HFFc6 (cell line): ENCODE measurements at places on chromosomes 11 and 22. TPM values are rescaled to one million over a fixed set of nuclear protein-coding genes. Genes with fewer than 3 reads are reported as not detected.

GRCh38 chr11:33773404-33773986 is 825 bp downstream of the FBXO3 start:
- peak; percentile 22 for DNase-seq
- H3K4me1 ChIP-seq: peaks cover 47% of the 10 kb centered on the region
- no peaks in the 10 kb centered on the region for H3K36me3 ChIP-seq
- H3K27me3 ChIP-seq: no peaks in the 10 kb centered on the region; the same call in 1 of the 2 replicates
- peak overlapping the region; percentile 97 for H3K4me3 ChIP-seq
- H3K27ac ChIP-seq: peak overlapping the region; percentile 81

Gene PTPRJ
- 14.7 to 20.0 TPM (median 16.0 TPM) in 3 replicates for total RNA-seq

Gene RAB1B
- total RNA-seq: 242 to 272 TPM (median 262 TPM) in 3 replicates

- H3K27me3 ChIP-seq: peaks cover 8% of the 10 kb centered on the region
- no peaks in the 10 kb centered on the region for H3K36me3 ChIP-seq
- no peak within 1 kb of the TSS for H3K27ac ChIP-seq
- H3K4me1 ChIP-seq: no peaks in the 10 kb centered on the region
- H3K4me3 ChIP-seq: no peak within 1 kb of the TSS
Observed at GRCh38 chr11:8168485-8169257, at the start of gene RIC3. Gene RIC3 (minus strand): TSS chr11:8169025. CDS start chr11:8168989, 36 bp downstream.

Gene PRR33
- total RNA-seq: not detected in 3 replicates

- H3K4me3 ChIP-seq: no peak overlapping the region
- H3K36me3 ChIP-seq: peaks cover 4% of the 10 kb centered on the region; the same call in 1 of the 2 replicates
- no peaks in the 10 kb centered on the region for H3K27me3 ChIP-seq
- no peak for DNase-seq
- no peak overlapping the region for H3K27ac ChIP-seq
Observed at GRCh38 chr22:48803171-48803947, 1024.3 kb downstream of the BRD1 start.

Gene SEC14L3
- total RNA-seq: not detected in 3 replicates

Gene ZNF214
- total RNA-seq: 0.86 to 1.8 TPM (median 1.3 TPM) in 3 replicates

DNA sequence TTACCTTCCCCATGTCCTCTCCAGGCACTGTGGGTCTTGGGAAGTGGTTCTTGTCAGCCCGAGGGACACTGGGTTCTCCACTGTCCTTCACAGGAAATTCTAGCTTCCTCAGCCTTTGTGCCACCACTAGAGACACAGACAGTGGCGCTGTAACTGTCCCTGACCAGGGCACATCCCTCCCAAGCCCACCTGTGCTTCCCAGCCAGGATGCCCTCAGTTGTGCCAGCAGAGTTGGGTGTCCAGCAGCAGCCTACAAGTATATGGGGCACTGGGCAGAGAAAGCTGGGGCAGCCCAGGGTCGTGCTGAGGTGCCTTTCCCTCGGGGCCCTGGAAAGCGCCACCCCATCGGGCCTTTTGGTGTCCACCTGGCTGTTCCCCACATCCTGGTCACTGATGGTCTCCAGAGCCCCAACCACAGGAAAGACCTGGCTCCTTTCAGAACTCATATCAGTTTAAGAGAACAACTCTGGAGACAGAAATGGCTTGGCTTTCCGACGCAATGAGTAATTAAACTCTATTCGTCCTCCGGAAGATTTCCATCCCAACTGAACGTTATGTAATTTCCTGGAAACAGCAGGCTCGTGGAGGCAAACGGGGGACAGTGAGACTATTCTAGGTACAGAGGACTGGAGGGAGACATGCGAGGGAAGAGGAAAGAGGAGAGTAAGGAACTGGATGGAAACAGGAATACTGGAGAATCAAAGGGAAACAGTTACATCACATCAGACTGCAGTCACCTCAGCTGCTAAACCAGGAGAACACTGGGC is 28.6 kb downstream of the PPP2R1B start:
- no peak for DNase-seq
- H3K4me3 ChIP-seq: peak overlapping the region; percentile 49
- peaks cover 8% of the 10 kb centered on the region; the same call in 1 of the 2 replicates for H3K36me3 ChIP-seq
- H3K27me3 ChIP-seq: peaks cover 9% of the 10 kb centered on the region
- H3K27ac ChIP-seq: peak overlapping the region; percentile 100
- H3K4me1 ChIP-seq: peaks cover 65% of the 10 kb centered on the region

- peak overlapping the region; percentile 92 for H3K27ac ChIP-seq
- 0 out of 2 replicates have a peak, but pooled peaks cover 9% of the 10 kb centered on the region for H3K36me3 ChIP-seq
- peaks cover 1% of the 10 kb centered on the region; the same call in 1 of the 2 replicates for H3K27me3 ChIP-seq
Observed at GRCh38 chr11:35303596-35304385, 115.6 kb downstream of the SLC1A2 start.

- H3K27ac ChIP-seq: peak overlapping the region; percentile 18; the same call in 1 of the 2 replicates
- H3K27me3 ChIP-seq: peaks cover 3% of the 10 kb centered on the region; the same call in 1 of the 2 replicates
- H3K4me3 ChIP-seq: 0 out of 2 replicates have a peak overlapping the region, but pooled peaks have one; percentile 5
- H3K4me1 ChIP-seq: peaks cover 73% of the 10 kb centered on the region
Observed at GRCh38 chr11:120391292-120391691, 55.1 kb downstream of the ARHGEF12 start.

Gene DDTL
- total RNA-seq: 0.60 to 0.87 TPM (median 0.66 TPM) in 3 replicates

Gene B3GAT1
- total RNA-seq: not detected in 3 replicates

- H3K27ac ChIP-seq: no peak overlapping the region
- peaks cover 3% of the 10 kb centered on the region for H3K27me3 ChIP-seq
Observed at GRCh38 chr22:48644108-48644507, 1183.6 kb downstream of the BRD1 start.

DNA sequence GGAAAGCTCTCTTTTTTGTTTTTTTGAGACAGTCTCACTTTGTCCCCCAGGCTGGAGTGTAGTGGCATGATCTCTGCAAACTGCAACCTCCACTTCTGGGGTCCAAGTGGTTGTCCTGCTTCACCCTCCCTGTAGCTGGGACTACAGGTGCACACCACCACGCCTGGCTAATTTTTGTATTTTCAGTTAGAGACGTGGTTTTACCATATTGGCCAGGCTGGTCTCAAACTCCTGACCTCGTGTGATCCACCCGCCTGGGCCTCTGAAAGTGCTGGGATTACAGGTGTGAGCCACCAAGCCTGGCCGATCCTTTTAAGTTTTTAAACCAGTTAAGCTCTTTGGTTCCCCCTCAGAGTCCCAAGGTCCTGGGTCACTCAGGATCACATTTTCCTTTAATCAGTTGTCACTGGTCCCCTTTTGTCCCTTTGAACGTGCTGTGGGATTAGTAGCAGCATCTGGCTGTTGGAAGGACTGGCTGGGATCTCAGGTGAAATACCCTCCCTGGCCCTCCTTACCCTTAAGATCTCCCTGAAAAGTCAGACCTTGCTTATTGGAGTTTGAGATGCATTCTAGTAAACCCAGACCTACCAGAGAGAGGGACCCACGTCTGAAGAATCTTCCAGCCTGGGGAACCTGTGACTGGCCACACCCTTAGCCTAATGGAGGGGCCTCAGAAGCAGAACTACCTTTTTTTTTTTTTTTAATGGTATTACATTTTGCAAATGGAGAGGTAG is 8.1 kb downstream of the MALAT1 start:
- peak; percentile 92 for DNase-seq
- H3K4me3 ChIP-seq: no peak overlapping the region
- no peak overlapping the region for H3K27ac ChIP-seq

Gene BTBD18
- not detected in 3 replicates for total RNA-seq

Gene STK33
- total RNA-seq: 0.68 and 4.0 TPM in 2 replicates

DNA sequence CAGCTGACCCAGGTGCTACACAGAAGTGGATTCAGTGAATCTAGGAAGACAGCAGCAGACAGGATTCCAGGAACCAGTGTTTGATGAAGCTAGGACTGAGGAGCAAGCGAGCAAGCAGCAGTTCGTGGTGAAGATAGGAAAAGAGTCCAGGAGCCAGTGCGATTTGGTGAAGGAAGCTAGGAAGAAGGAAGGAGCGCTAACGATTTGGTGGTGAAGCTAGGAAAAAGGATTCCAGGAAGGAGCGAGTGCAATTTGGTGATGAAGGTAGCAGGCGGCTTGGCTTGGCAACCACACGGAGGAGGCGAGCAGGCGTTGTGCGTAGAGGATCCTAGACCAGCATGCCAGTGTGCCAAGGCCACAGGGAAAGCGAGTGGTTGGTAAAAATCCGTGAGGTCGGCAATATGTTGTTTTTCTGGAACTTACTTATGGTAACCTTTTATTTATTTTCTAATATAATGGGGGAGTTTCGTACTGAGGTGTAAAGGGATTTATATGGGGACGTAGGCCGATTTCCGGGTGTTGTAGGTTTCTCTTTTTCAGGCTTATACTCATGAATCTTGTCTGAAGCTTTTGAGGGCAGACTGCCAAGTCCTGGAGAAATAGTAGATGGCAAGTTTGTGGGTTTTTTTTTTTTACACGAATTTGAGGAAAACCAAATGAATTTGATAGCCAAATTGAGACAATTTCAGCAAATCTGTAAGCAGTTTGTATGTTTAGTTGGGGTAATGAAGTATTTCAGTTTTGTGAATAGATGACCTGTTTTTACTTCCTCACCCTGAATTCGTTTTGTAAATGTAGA is 1.7 kb downstream of the MALAT1 start:
- peaks cover 46% of the 10 kb centered on the region for H3K4me1 ChIP-seq
- H3K27me3 ChIP-seq: peaks cover 28% of the 10 kb centered on the region
- H3K4me3 ChIP-seq: no peak overlapping the region
- H3K36me3 ChIP-seq: peaks cover 23% of the 10 kb centered on the region
- peak; percentile 55 for DNase-seq
- H3K27ac ChIP-seq: no peak overlapping the region

Gene NF2
- 161 to 174 TPM (median 173 TPM) in 3 replicates for total RNA-seq

- no peak for DNase-seq
- H3K27me3 ChIP-seq: no peaks in the 10 kb centered on the region
- H3K27ac ChIP-seq: no peak overlapping the region
- H3K36me3 ChIP-seq: no peaks in the 10 kb centered on the region
- H3K4me1 ChIP-seq: peaks cover 32% of the 10 kb centered on the region
Observed at GRCh38 chr11:66818231-66818955, 24.8 kb upstream of the RCE1 start.

DNA sequence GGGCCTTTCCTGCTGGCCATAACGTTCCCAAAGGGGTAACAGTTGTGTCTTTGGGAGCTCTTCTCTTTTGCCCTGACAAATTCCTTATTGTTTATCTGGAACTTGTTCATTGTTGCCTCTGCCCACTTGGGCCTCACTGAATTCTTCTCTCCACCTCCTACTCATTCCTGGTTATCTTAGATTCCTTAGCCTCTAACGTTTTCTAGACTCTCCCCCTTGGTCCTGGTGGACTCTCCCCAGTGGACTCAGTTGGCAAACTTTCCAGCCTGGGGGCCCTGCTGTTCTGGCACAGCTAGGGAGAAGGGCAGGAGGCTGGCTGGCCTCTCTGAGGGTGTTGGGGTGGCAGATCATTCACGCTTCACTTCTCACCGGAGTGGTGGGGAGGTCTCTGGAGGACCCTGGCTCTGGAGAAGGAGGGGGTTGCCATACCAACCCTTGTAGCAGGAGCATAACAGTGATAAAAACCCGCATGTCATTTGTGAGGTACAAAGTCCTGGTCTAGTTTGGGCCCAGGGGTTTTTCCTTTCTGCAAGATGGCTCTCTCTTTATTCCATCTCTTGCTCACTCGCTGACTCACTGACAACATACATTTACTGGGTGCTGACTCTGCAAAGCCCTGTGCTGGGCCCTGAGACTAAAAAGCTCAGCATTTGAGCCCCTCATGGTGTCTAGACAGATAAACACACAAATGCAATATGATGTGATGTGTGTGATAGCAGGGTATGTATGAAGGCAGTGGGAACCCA is 39.7 kb downstream of the YWHAH start:
- H3K27ac ChIP-seq: no peak overlapping the region
- no peaks in the 10 kb centered on the region for H3K4me1 ChIP-seq
- H3K27me3 ChIP-seq: peaks cover 18% of the 10 kb centered on the region
- H3K36me3 ChIP-seq: no peaks in the 10 kb centered on the region
- no peak for DNase-seq
- no peak overlapping the region for H3K4me3 ChIP-seq

Gene MYOD1
- not detected in 3 replicates for total RNA-seq

DNA sequence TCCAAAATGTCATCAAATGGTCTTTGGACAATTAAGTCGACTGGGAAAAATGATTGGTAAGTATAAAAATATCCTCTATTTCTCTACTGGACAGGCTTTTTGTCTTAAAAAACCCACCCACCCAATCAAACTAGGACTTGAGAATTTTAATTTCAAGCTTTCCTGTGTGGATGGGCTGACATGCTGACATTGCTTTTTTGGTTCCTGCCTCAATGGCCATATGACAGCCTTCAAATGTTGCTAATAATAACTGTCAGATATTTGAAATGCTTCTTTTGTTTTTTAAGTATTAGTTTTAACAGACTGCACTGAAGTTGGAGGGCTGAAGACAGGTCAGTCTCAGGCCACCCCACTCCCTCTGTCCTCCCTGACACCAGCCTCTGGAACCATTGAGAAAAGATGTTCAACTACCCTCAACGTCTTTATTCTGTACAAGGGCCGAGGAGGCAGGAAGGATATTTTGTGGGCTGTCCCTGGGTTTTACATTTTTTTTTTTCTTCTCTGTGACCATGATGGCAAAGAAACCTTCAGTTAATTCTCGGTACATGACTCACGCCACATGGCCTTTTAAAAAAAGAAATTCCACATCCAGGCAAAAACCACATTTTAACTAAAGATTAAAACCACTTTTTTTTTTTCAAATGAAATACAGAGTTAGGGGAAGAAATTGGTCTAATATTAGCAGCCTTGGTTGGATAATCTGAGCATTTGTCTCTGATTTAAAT is 130.4 kb downstream of the SLC1A2 start:
- H3K4me1 ChIP-seq: peaks cover 59% of the 10 kb centered on the region
- H3K27me3 ChIP-seq: no peaks in the 10 kb centered on the region
- H3K4me3 ChIP-seq: peak overlapping the region; percentile 67
- peak overlapping the region; percentile 96 for H3K27ac ChIP-seq

- no peak for DNase-seq
- H3K27ac ChIP-seq: no peak overlapping the region
- peaks cover 30% of the 10 kb centered on the region for H3K36me3 ChIP-seq
- H3K4me3 ChIP-seq: no peak overlapping the region
- peaks cover 8% of the 10 kb centered on the region for H3K27me3 ChIP-seq
Observed at GRCh38 chr22:50206599-50206998, 5.8 kb downstream of the SELENOO start.

DNA sequence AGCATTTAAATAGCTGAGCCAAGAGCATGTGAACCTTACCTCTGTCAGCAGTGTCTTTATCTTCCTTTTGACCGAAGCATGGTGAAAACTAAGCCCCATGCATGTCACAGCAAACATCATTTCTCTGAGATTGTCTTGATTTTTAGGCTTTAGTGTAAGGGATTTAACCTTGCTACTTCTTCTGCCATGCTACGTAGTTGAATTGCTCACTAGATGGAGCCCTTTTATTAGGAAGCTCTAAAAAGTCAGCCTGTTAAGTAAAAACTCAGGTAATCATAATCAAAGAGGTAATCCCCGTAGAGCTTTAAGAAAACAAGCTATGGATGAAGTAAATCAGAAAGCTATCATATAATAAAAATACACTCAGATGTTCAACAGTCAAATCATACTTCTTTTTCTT is 149.5 kb downstream of the PGR start:
- DNase-seq: peak; percentile 11
- no peak overlapping the region for H3K27ac ChIP-seq
- no peaks in the 10 kb centered on the region; the same call in 1 of the 2 replicates for H3K27me3 ChIP-seq
- H3K4me3 ChIP-seq: no peak overlapping the region
- no peaks in the 10 kb centered on the region for H3K36me3 ChIP-seq

Gene CBLIF
- total RNA-seq: not detected in 2 replicates

GRCh38 chr22:38798496-38798895 is 4.6 kb upstream of the DNAL4 start:
- H3K4me1 ChIP-seq: peaks cover 43% of the 10 kb centered on the region
- no peak overlapping the region for H3K27ac ChIP-seq
- no peak for DNase-seq
- peaks cover 3% of the 10 kb centered on the region for H3K27me3 ChIP-seq
- no peaks in the 10 kb centered on the region; the same call in 1 of the 2 replicates for H3K36me3 ChIP-seq
- H3K4me3 ChIP-seq: no peak overlapping the region
